Retinal pigment epithelial cell (primary cell): ENCODE measurements at places on chromosomes 6 and 20.
A peak's percentile ranks its signal among the peaks of the same experiment; 100 is the strongest.

DNA sequence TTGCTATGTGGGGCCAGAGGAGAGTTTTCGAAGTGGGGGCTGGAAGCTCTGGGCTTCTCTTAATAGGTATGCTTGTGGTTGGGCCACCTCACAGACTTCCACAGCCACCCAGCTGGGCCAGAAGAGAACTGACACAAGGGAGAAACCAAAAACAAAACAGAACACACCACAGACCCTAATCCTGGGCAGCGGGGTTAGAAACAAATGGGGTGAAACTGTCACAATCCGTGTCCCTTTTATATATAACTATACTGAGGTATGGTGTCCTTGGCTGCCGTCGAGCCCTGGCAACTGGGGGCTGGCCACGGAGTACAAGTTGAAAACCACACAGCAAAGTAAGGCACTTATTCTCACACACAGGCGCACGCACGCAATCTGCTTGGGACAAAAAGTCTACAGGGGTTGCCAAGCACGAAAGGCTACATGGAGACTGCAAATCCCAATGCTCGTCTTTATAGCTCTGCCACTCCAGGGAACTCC lies 78.3 kb downstream of the TRAM2 start:
- DNase-seq, result no peak

- DNase-seq, result no peak
Measured at GRCh38 chr6:165929607-165930006, 238.0 kb downstream of the TBXT start.

- DNase-seq, result no peak
Measured at GRCh38 chr6:111563581-111563980, 42.1 kb downstream of the TRAF3IP2 start.

- no peak for DNase-seq
Measured at GRCh38 chr6:158191032-158191431, 22.9 kb downstream of the GTF2H5 start.

- no peak for DNase-seq
Measured at GRCh38 chr6:101263596-101263995, 129.9 kb upstream of the GRIK2 start.

- DNase-seq, result no peak
Measured at GRCh38 chr20:3165473-3166337, 6.0 kb upstream of the FASTKD5 start.

DNA sequence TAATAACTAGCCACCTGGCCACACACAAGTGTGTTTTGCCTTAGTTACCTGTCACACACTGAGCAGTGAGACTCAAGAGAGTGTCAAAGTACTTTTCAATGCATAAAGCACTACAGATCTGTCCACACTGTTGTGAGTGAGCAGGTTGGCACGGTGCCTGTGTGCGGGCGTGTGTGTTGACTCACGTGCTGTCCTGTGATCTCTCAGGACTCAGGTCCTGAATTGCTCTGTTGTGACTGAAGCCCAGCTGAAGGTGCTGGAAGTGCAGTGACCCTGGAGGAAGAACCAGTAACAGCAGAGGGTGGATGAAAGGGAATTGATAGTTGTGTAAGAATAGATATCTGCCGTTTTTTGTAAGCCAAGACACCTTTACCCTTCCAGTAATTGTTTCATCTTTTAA lies 18.3 kb downstream of the SLC16A10 start:
- DNase-seq, result peak; percentile 74

GRCh38 chr6:22756365-22756764 lies 187.0 kb downstream of the HDGFL1 start:
- no peak for DNase-seq

DNA sequence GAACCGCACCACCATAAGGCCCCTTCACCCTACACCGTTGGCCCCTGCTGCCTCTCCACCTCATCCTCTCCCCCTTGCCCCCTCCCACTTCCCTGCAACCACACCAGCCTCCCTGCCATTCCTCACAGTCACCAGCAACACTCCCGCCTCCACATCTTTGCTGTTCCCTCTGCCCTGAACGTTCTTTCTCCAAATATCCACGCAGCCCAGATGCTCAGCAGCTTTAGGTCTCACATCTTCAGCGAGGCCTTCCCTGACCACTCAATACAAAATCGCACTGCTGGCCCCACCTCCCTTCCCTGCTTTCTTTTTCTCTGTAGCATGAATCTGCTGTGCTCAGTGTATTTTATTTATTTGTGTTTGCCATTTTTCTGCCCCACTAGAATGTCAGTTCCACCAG lies 20.5 kb downstream of the ITPR3 start:
- DNase-seq, result no peak
